Inflammatory macrophage treated with lipopolysaccharide for 4 hours (primary cell): ENCODE measurements at places on chromosomes 4 and X.
A peak's percentile ranks its signal among the peaks of the same experiment; 100 is the strongest.

GRCh38 chr4:140705625-140706275 lies 50.4 kb downstream of the TBC1D9 start:
- no peak for DNase-seq

DNA sequence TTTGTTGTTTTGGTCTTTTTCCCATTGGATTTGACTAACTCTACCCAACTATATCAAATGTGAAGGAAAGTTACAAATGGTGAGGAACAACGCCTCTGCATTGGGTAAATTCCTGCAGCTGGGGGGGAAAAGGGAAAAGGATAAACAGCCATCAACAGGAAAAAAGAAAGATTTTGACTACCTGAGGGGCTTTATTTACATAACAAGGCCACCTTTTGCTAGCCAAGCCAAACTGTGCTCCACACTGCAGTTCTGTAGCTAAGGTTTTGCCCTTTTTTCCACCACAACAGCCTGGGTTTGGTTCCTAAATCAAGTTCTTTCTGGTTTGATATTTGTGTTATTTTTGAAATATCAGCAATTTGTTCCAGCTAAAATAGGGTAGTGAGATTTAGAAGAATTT lies 40.8 kb downstream of the RHOXF2B start:
- DNase-seq, result no peak

DNA sequence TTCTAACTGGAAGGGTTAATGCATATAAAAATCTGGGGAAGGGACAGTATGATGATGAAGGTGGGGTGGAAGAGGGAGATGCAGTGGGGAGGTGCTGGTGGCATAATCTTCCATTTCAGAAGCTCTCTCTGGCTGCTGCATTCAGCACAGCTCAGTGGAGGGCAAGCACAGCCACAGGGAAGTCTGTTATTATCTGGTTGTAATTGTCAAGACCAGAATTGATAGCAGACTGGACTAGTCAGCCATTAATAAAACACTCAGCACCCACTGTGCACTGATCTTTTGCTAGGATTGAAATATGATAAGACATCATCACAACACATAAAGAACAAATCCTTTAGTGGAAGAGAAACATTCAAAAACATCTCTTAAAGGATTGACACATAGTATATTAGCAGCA lies 414.2 kb upstream of the LCORL start:
- DNase-seq, result no peak

- no peak for DNase-seq
Measured at GRCh38 chr4:175540732-175541131, 271.3 kb downstream of the GPM6A start.

DNA sequence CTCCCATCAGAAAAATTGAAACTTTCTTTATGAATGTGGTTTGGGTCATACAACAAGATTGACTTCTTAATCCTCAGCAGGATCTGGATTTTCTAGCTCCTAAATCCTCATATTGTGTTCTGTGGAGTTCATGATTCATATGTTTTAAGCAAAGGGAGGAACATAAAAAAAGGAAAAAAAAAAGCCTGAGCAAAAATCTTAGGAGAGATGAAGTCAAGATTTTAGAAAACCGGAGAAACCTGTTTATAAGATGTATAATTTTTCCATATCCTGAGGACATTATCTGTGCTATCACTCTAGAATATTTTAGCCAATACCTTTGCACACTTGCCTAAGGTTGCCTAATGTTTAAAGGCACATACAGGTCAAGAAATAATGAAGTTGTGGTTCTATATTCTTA lies 7.0 kb upstream of the EREG start:
- no peak for DNase-seq

GRCh38 chrX:34918091-34918736 lies 24.4 kb upstream of the FAM47B start:
- no peak for DNase-seq

DNA sequence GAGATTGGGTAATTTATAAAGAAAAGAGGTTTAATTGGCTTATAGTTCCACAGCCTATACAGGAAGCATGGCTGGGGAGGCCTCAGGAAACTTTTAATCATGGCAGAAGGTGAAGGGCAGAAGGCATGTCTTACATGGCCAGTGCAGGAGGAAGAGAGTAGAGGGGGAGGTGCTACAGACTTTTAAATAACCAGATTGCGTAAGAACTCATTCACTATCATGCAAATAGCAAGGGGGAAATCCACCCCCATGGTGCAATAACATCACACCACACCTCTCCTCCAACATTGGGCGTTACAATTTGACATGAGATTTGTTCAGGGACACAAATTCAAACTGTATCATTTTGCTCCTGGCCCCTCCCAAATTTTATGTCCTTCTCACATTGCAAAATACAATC lies 353.8 kb upstream of the PABPC5 start:
- DNase-seq, result no peak

DNA sequence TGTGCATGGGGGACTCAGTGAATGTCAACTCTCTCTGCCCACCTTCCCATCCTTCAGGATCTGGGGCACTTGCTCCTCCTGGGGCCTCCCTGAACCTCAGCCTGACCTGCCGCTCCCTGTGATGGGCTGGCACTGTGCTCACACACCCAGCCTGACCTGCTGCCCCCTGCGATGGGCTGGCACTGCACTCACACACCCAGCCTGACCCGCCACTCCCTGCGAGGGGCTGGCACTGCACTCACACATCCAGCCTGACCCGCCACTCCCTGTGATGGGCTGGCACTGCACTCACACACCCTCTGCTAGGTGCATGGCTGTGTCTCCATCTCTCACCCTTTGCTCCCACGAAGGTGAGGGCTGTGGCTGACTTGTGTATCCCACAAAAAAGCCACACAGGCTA lies 103.4 kb downstream of the ABLIM2 start:
- no peak for DNase-seq

- DNase-seq, result no peak
Measured at GRCh38 chrX:103685396-103685795, 1.1 kb downstream of the MORF4L2 start.

DNA sequence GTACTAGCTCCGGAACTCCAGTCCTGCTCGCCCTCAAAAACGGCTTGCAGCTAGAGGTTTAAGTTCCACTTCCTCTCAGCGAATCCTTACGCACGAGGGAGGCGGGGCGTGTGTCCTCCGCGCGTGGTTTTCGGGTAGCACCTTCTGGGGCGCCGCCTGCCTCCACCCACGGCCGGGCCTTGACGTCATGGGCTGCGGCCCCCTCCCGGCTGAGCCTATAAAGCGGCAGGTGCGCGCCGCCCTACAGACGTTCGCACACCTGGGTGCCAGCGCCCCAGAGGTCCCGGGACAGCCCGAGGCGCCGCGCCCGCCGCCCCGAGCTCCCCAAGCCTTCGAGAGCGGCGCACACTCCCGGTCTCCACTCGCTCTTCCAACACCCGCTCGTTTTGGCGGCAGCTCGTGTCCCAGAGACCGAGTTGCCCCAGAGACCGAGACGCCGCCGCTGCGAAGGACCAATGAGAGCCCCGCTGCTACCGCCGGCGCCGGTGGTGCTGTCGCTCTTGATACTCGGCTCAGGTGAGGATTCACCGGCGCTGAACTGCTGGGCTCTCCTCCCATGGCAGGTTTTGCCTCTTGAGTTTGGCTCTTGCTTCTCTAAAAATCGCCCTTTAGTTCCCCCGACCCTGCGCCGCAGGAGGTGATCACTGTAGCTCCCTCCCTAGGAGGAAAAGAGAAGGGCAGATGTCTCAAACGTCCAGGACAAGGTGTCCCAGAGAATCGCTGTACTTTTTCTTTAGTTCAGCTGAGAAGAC lies at the start of gene AREG:
TSS of gene AREG (plus strand) at position 246 of the 752 bp plus-strand sequence. CDS start at position 456, 210 bp downstream.
- DNase-seq, result peak; percentile 84

- peak; percentile 61 for DNase-seq
Measured at GRCh38 chr4:113445286-113445685, 316.3 kb downstream of the CAMK2D start.

DNA sequence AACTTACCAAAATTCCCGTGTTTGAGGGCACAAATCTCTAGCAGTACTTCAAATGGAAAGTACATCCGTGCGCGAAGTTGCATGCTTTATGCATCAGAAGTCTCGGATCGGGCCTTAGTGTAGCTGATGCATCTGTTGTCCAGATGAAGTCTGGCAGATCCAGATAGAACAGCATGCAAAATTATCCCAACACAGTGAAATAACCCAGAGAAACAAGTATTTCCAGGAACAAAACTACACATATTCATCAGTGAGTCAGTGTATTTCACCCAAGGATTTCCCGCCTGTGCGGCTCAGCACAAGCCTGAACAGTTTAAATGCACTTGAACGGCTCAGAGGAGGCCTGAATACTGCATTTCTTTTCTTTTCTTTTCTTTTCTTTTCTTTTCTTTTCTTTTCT lies 27.4 kb upstream of the CLDN24 start:
- DNase-seq, result peak; percentile 13

- DNase-seq, result no peak
Measured at GRCh38 chrX:56793521-56794320, 64.7 kb downstream of the NBDY start.

- no peak for DNase-seq
Measured at GRCh38 chr4:152304220-152304619, 231.7 kb downstream of the FBXW7 start.

GRCh38 chrX:49725923-49726904 lies 30.4 kb upstream of the PAGE1 start:
- peak; percentile 15 for DNase-seq

DNA sequence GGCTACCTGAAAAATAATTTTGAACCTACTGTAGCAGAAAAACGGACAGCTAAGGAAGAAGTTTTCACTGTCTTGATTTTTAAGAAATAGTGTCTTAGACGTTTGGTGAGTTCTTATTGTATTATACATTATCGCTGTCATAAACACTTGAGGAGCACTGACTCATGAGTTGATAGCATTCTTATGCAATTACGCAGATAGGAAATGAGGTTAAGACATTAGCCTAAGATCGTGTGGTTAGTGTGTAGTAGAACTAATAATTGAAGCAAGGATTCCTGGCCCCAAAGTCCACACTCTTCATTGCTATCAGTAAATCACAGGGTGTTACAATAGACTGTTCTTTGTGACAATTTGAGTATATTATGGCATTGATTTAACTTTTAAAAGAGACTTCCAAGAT lies 238.1 kb downstream of the ARAP2 start:
- no peak for DNase-seq

DNA sequence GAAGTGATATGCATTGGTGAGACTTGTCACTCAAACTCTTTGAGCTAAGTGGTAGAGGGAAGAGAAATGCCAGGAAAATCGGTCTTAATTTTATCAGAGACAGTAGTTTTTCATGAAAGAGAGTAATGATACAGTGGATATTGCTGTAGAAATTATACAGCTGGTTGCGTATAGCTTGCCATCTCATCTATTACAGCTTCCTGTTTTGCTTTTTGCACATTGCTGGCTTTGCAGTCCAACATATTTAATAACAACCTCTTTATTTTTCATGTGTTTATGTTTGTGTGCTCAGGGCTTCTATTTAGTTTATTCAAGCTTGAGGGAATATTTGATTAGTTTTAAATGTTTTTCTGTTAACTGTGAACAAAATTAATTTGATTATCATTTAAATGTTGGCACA lies 11.5 kb downstream of the SMAD1 start:
- no peak for DNase-seq

DNA sequence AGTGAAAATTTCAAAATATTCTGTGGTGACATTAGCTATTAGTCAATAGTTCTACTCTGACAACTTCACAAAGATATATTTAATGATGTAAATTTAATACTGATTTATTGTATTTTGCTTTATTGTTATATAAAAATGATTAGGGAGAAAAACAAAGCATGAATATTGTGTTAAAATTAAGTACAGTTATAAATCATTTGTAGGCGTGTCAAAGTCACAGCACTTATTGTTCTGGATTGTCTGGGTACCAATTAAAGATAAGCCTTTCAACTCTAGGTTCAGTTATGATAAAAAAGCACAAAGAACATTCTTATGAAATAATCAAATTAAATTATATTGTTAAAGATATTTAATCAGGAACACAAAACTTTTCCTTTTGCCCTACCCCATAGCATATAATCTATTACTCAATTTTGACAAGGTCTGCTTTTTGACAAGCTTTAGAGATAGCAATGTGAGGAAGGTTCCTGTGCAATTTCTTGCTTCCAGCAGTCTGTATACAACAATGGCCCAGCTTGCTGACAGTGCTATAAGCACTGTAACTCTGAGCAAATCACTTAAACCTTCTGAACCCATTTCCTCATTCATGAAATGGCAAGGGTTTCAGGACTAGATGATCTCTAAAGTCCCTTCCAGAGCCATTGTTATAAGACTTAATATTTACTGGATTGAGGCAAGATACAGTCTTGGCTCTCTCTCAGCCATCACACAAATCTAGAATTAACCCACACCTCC lies 910.3 kb upstream of the LCORL start:
- DNase-seq, result no peak
